ENCODE measurements at places on chromosomes 1 and 21.

GRCh38 chr1:151583796-151584195 is 28.1 kb upstream of the SNX27 start:
- DNase-seq: no peak

DNA sequence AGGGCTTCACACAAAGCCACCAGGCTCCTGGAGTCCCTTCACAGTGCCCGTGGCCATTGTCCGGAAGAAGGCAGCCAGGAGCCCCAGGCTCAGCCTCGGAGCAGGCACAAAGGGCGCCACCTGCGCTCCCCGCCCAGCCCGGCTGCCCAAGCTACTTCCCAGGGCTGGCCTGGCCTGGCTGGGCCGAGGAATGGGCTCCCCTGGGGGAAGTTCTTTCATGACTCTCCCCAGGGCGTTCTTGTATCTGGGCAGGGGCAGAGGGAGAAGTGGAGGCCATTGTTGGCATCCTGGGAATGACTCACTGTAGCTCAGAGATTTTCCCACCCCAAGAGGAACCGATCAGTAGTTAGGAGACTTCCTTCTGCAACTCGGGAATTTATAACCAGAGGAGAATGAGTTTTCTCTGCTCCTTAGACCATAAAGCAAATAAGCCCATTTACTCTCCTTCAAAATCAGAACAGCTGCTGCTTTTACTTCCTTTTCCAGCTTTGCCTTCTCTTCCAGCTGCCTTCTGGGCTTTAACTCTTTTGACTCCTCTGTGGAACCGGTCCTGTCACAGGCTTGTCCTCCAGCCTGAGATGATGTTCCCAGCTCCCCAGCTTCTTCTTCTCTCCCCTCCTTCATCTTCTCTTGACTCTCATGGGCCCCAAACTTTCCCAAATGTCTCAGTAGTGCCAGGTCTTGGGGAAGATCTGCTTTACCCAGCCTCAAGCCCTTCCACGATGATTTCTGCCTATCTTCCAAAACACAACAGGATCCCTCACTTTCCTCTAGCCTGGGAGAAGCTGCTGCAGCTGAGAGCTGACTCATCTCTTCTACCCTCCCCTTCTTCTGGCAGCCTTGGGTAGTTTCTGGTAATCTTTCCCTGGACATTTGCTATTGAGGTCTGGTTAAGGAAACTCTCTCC is 118.7 kb upstream of the CD34 start:
- no peak for DNase-seq

- no peak for DNase-seq
Measured at GRCh38 chr1:115893545-115893944, 52.6 kb upstream of the NHLH2 start.

DNA sequence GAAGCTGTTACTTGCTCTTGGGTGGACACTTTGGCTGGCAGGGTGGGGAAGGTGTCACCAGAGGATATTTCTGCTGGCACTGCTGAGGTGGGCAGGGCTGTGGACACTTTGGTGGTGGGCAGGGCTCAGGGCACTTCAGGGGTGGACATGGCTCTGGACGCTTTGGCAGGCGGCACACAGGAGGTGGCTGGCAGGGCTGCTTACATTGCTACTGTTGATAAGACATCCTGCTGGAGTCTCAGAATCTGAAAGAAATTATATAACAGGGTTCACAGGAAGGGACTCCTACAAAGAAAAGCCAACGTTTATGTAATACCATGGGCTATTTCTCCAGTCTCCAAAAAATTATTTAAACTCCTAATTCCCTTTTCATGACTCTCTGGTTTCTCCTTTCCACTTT is 10.2 kb downstream of the SPRR2G start:
- no peak for DNase-seq

DNA sequence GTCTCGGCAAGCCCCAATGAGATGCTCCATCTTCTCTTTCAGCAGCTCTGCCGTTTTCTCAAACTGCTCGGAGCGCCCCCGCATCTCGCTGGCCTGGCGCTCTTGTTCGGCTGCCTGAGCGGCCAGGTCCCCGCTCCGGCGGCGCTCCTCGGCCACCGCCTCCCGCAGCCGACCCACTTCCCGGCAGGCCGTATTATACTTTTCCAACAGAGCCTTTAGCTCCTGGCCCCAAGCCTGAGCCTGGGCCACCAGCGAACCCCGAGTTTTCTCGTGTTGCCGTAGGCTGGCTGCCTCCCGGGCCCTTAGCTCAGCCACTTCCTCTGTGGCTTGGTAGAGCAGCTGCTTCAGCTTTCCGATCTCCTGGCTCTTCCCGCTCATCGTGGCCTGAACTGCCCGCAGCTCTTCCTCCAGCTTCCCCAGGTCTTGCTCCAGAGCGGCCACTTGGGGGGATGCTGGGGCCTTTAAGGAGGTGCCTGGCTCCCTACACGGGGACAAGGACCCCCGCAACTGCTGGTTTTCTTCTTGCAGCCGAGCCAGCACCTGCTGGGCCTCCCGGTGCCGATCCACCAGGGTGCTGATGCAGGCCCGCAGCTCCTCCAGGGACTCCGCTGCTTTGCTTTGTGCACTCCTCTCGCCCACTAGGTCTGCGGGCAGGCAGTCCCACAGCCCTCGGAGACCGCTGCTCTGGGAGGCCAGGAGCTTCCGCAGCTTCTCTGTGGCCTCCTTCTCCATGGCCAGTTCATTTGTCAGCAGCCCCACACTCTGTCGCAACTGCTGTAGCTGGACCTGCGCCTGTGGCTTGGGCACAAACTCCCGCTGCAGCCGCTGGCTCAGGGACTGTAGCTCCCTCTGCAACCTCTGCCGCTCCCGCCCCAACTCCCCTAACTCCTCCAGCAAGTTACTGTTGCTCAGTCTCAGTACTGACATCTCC is 13.4 kb upstream of the PIAS3 start:
- DNase-seq: peak; percentile 22

DNA sequence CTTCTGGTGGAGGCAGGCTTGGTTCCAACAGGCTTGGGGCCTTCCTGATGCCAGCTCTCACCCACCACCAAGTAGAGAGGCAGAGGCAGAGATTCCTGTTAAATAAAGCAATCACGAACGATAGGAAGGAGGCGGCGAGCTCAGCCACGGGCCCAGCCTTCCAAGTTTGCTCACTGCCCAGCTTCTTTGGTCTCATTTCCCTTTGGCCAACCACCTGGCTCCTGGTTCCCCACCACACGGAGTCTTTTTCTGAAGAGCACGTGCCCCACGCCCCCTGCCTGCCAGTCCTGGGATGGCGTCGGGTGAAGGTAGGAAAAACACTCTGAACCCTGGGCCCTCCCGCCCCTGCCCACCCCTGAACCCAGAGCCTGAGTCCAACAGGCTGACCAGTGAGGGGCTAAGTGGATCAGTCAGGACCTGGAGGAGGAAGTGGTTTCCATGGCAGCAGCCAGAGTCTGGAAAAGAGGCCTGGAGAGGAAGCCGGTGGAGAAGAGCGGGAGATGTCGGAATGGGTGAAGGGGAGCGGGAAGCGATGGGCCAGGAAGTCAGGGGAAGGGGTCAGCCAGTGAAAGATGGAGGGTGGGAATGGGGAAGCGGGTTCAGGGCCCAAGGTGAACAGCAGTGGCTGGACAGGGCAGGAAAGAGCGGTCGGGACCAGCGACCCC is 158.2 kb upstream of the KLHDC7A start:
- no peak for DNase-seq

GRCh38 chr1:8742022-8742924 is 75.2 kb downstream of the RERE start:
- no peak for DNase-seq

DNA sequence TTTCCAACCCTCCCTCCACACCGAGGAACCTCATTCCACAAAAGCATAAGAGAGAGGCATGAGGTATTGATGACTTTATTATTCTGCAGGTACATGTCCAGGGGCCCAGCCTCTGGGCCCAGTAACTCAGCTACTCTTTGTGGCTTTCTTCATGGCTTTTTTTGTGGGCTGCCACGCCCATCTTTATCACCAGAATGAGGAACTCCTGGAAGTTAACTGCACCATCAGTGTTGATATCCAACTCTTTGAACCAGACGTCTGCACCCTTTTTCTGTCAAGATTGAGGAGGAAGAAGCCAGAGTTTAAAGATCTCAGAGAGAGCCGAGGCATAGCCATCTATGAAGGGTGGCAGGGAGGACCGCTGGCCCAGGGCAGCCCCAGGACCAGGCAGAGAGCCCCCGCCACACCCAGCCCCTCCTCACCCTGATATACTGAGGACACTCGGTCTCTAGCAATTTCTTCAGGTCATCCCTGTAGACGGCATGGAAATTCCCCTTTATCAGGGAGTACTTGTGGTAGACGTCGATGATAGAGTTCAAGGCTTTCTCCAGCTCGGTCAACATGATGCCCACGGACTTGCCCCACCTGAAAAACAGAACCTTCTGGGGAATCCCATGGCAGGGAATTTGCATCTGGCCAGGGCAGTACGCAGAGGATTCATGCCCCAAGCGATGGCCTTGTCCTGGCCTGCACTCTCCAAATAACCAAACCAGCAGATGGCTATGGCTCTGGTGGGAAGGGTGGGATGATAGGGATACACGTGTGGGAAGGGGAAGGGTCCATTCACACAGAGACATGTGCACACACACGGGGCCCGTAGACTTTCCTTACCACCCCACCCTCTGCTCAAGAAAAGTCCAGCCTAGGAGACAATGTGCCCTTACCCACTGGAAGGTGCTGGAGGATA is 647 bp downstream of the S100A8 start:
- no peak for DNase-seq

DNA sequence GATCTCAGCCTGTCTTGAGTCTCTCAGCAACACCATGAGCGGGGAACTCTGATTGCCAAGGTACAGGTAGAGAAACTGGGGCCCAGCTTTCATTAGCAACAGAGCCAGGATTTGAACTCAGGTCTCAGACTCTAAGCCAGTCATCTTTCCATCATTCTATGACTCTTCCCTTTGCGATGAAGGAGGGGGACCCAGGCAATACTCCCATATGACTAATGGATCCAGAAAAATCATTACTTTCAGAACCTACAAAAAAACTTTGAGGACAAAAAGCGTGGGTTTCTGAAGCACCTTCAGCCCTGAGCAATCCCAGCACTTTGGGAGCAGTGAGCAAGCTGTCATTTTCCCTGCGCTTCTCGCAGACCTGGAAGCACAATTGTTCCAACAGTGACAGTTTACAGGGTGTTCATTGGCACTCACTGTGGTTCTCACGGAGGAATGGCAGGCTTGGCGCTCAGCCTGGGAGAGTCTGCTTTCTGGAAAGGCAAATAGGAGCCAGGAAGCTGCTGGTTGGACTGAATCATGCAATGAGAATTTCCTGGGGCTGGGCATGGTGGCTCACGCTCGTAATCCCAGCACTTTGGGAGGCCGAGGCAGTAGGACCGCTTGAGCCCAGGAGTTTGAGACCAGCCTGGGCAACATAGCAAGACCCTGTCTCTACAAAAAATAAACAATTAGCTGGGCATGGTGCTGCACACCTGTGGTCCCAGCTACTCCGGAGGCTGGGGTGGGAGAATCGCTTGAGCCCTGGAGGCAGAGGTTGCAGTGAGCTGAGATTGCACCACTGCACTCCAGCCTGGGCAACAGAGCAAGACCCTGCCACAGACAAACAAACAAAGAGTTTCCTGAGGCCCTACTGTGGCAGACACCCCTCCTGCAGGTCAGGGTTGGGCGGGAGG is 40.1 kb downstream of the SLC2A7 start:
- DNase-seq: no peak

GRCh38 chr1:92599184-92599583 is 112.5 kb upstream of the GFI1 start:
- DNase-seq: no peak

- no peak for DNase-seq
Measured at GRCh38 chr1:217590598-217590997, 40.3 kb downstream of the GPATCH2 start.

DNA sequence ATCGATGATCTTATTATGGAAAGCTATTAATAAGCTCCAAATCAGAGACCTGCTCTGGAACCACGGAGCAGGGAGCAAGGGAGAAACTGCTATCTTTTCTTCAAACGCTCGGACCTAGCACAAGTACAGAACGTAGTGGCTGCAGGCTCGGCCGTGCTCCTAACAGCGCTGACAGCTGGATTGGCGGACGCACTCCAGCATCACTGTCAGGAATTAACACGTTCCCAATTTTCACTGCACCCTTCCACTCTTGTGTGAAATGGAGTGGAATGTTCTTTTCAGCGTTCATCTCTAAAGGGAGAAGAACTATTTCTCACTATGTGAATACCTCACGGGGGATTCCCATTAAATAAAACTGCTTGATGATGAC is 106.9 kb downstream of the ZNF281 start:
- DNase-seq: no peak

DNA sequence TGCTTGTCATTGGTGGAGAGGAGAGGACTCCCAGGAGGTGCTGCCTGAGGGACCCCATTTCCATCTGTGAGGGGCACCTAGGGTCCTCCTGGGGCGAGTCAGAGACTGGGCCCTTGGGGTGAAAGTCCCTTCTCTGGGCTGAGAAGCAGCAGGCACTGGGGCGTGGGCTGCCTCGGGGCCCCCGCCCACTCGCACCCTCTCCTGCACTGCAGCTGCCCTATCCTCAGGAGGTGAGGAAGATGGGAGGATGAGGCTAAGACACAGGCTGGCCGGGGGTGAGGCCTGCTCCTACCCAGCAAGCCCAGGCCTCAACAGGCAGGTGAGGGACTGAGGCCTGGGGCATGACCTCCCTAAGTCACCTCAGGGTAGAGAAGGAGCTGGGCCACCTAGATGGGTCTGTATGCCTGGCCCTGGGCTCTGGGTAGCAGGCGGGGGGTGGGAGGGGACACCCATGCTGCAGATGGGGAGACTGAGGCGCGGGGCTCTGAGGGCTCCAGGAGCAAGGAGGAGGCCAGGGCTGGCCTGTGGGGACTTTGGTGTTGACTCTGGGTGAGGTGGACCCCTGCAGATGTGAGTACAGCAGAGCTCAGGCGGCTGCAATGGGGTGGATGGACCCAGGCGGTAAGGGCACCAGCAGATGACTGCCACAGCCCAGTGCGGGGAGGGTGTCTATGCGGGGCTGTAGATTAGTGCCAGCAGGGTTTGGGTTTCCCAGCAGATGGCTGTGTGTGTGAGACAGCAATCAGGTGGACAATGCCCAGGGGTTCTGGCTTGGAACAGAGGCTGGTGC is 10.4 kb upstream of the ZNF669 start:
- DNase-seq: no peak

DNA sequence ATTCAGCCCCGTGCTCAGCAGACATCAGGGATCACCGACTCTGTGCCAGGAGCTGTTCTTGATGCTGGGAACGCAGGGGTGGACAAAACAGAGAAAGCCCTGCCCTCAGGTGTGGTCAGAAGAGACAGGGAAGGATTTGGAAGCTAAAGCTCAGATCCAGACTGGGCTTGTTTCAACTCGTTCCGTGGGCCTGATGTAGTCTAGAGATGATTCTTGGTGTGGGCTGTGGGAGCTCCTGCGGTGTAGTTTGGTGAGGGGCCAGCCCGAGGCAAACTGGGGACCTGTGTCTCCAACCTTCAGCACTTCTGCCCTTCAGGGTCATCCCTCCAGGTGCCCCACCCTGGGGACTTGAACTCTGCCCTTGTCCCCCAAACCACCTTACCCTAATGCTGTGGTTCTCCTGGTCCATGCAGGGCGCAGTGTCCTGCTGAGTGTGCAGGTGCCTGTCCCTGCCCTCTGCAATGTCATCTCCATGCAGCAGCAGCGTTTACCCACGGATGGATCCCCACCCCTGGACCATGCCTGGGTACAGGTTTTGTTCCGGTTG is 17.3 kb upstream of the ABCG1 start:
- no peak for DNase-seq

GRCh38 chr1:56754708-56755479 is 64.3 kb downstream of the FYB2 start:
- no peak for DNase-seq

- no peak for DNase-seq
Measured at GRCh38 chr1:41955461-41956159, 36.9 kb upstream of the HIVEP3 start.

Measured in stimulated activated CD4-positive, alpha-beta T cell treated with anti-CD3 and anti-CD28 coated beads, Interleukin-15, amount 100 ng/mL, for 1 hour (primary cell).